ENCODE measurements at places on chromosomes 7 and 10.

- DNase-seq: no peak
Observed at GRCh38 chr10:77707570-77707969, 70.0 kb upstream of the KCNMA1 start.

GRCh38 chr7:74405899-74406512 lies 47.7 kb upstream of the GTF2IRD1 start:
- DNase-seq: no peak

DNA sequence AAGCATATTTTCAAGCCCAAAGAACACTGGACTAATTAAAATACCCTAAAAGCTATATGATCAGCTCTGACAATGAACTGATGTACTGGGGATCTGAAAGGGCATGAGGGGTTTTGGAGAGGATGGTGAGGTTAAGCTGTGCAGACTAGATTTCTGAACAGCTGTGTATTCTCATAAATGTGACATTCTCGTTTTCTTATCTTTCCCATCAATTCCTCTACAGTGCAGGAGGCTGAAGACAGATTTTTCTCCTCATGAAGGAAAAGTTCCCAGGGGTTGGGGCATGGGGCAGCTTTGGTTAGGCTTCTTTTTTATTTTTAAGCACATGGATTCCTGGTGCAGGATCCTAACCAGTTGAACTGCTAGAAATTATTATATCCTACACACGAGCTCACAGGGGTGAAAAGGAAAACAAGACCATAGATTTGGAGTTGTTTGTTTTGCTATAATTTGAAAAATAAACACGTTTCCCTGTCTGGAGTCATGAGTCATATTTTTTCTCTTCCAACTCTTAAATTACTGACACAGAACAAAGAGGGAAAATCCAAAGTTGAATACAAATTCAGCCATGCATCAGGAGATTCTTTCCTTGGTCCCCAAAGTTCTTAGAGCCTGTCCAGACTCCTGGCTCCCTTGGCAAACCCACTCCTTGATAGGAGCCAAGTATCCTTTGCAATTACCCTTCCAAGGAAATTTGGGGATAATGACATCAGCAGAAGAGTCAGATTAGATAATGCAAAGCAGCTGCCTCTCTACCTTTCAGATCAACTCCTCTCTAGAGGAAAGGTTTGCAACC lies 147.7 kb upstream of the NPVF start:
- DNase-seq: no peak

DNA sequence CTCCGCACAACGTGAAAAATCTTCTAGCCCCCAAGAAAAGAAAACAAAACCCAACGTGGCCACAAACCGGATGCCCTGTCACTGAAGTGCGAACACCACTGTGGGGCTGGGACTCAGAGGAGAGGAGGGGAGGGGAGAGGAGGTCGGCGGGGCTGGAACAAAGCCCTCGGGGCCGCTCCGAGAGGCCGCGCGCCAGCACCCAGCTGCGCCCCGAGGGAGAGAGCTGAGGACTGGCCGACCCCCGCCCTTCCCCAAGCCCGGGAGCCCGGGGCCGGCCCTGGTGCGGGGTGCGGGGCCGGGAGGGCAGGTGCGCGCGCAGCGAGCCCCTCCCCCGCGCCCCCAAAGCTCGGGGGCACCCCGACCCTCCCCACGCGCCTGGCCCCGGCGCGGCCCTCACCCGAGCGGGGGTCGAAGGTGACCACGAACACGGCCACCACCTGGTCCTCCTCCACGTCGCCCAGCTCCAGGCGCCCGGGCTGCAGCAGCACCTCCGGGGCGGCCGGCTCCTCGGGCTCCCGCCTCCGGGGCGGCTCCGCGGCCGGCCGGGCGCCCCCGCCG lies 398 bp downstream of the DENND11 start:
- DNase-seq: no peak

- no peak for DNase-seq
Observed at GRCh38 chr7:129831424-129832058, 121.2 kb downstream of the UBE2H start.

DNA sequence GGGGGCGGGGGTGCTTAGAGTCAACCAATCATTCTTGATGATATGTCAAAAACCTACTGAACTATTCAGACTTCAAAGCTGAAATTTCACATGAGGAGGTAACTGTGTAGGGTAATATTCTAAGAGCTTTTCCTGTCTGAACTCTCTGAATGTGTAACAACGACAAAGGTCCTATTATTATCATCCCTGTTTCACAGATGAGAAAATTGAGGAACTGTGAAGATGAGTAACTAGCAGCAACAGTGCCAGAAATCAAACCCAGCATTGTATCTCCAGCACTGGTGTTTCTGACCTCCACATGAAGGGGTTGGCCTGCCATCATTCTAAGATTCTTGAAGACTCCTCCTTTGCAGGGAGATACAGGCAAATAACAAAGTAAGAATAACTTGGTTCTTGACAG lies 294.7 kb upstream of the AOAH start:
- no peak for DNase-seq

GRCh38 chr10:130141460-130141859 lies 5.3 kb downstream of the GLRX3 start:
- DNase-seq: no peak

DNA sequence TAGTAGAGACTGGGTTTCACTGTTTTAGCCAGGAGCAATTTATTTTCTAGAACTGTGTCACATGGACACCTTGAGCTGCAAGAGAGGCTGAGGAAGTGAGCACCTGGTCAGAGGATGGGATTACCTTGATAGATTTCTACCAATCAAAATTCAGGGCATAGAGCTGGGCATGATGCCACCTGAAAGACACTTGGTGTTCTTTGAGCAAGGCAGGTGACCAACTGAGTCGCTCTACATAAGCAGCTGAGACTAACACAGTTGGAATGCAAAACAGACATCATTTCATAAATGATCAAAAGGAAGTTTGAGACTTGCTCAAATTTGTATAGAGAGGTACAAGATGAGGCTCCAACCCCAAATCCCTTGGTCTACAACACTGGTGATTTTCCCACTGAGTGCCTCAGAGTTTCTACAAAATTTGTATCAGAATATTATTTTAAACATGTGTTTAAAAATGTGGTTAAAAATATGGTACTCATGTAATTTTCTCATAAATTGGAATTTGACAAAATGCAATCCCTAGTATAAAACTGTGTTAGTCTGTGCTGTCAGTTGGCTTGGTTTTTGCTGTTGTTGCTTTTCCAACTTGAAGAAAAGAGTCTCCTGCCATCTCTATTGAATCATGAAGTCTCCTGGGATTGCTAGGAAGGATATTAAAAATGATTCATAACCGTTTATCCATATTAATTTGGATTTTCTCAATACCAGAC lies 156.4 kb upstream of the MDFIC start:
- no peak for DNase-seq

- DNase-seq: no peak
Observed at GRCh38 chr7:128042012-128042411, 10.8 kb upstream of the LRRC4 start.

DNA sequence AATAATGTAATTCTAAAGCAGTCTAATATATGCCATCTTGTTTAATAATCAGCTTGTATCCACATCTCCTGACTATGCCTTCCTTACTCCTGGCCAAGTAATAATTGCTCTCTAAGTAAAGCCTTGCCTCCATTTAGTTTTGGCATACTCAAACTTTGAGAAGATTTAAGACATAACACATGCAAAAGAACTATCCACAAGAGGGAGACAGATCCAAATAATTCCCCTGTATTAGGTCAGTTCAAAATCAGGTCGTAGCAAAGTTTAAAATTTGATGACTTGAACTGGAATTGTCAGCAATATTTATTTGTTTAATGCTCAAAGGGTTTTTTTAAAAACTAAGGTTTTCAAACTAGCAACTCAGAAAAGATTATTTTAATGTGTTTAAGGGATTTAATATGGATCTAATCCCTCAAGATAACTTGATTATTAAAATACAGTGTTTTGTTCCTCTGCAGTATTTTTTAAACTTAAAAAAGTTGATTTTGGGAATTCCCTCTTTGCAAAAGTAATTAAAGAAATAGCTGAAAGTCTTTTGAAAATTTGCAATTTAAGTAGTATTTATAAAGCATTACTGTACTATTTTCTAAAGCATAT lies 95.3 kb downstream of the HDAC9 start:
- no peak for DNase-seq

DNA sequence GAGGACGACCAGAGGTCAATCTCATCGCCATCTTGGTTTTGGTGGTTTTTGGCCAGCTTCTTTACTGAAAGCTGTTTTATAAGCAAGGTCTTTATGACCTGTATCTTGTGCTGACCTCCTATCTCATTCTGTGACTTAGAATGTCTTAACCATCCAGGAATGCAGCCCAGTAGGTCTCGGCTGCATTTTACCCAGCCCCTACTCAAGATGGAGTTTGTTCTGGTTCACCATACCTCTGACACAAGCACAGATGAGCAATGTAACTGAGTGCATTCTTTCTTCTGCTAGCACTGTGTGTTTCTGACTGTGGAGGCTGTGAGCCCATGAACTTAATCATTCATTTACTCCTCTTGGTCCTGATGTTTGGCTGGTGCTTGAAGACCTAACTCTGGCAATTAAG lies 794.5 kb upstream of the CELF2 start:
- no peak for DNase-seq

All from omental fat pad (tissue), 4 donors.